Umbilical cord (tissue), 2 donors: ENCODE measurements at places on chromosomes 3 and 15.

GRCh38 chr3:99620077-99620767 is 18.2 kb upstream of the COL8A1 start:
- no peak for DNase-seq

GRCh38 chr3:66620296-66620695 is 119.5 kb upstream of the LRIG1 start:
- no peak for DNase-seq

- no peak for DNase-seq
These were observed 81.1 kb upstream of the VGLL4 start for GRCh38 chr3:11724615-11725339.

DNA sequence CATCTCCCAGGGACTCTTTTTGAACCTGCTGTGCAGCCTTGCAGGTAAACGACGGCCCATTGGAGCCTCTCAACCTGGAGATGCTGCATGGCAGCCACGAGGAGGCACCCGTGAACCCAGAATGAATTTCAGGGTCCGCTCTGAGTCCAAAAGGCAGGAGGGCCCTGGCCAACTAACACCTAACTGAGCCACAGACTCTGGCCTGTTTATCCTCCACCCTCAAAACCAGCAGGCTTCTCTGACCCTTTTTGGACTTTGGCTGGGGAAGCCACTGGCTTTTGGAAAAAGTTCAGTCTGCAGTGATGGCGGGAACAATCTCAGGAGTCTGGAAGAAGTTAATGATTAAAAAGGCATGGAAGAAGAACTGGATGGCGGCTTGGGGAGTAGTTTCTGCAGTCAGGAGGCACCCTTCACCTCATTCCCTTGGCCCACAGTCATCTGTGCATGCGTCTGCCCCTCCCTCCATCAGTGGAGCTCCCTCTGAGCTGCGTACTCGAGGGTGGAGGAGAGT is 4.1 kb downstream of the PXYLP1 start:
- DNase-seq: no peak

- no peak for DNase-seq
These were observed 45.9 kb downstream of the HRH1 start for GRCh38 chr3:11199902-11200845.

DNA sequence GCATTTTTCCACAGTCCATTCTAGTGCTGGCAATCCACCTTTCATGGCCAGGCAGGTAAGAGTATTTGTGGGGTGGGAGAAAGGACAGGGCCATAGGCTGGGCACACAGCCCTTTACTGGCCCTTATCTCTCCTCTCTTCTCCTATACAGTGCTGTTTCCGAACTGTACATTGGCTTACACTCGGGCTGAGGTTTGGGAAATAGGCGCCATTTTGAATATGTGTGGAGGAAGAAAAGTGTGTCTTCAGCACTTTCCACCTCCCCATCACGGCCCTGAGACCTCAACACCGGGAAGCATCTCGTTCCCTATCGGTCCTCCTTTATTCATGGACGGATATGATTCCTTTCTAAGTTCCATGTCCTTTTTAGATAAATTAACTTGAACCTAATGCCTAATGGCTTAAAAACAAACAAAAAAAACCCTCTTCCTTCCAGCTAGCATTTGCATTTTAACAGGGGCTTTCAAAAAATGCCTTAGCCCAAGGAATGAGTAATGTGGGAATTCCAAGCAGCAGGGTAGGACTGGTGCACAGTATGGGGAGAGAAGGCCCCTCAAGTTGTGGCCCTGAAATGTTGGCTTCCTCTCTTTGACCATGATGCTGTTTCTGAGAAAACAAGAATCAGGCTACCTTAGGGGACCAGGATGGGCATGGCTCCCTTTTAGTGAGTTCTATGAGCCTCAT is 24.5 kb downstream of the CD86 start:
- no peak for DNase-seq

DNA sequence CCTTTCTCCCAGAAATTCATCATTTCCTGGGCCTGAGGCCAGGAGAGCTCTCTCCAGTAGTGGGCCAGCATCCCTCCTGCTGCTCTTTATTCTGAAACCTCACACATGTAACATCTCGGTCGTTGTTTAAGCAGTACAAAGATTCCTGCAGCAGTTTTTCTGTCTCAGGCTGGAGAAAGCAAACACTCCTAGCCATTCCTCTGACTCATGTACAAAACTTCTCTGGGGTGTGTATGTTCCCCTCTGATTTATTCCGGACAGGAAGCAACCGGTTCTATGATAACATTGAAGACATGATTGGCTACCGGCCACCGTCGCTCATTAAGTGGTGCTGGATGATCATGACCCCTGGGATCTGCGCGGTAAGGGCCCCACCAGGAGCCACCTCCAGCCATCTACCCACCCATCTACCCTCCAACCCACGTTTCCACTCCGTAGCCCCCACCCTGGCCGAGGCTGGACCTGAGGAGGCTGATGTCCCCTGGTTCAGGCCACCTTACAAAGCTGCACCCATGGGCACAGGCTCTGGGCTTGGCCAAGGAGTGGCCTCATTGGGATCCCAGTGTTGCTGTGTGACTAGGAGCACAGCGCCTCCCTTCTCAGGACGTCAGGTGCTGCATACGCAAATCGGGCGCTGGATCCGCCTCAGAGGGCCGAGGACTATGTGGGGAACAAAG is 58.6 kb upstream of the SLC6A1 start:
- DNase-seq: peak; percentile 61

DNA sequence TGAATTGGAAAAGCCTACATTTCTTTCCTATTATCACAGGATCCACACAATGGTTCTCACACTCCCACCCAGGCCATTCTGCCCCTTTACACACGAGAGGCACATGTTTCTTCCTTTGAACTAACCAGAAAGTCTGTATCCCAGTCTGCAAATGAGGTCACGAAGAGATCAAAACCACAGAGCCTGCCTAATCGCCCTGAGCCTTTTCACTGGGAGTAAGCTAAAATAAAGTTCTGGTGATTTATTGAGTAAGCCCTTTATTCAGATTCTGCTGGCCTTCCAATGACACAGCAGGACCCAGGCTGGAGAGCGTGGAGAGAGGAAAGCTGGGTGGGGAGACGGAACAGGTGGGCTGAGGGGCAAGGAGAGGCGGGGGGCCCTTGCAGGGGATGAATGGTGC is 78.7 kb downstream of the ATP1B3 start:
- peak; percentile 89 for DNase-seq

- DNase-seq: no peak
These were observed 26.4 kb upstream of the APEH start for GRCh38 chr3:49647741-49648140.

GRCh38 chr3:98592345-98592935 is 971 bp downstream of the CPOX start:
- no peak for DNase-seq

DNA sequence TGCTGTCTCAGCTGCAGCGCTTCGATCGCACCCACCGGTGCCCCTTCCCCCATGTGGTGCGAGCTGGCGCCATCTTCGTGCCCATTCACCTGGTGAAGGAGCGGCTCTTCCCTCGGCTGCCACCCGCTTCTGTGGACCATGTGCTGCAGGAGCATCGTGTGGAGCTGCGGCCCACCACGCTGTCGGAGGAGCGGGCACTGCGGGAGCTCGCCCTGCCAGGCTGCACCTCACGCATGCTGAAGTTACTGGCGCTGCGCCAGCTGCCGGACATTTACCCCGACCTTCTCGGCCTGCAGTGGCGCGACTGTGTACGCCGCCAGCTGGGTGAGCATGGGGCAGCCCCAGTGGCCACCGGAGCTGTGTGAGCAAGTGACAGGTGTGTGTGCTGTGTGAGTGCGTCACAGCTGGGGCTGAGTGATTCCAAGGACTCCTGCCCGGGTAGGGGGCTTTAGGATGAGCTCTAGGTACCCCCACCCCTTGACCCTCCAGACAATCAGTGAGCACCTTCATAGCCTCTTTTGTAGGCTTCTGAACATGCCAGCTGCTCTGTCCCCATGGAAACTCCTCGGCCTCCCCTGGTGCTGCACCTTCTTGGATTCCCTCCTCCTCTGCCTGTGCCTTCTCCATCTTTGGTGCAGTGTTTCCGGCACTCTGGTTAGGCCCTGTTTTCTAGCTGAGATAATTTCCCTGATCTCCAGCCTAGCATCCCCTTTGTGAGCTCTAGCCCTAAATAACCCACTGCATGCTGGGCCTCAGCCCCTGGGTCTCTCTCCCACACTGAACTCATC is 7.0 kb downstream of the C15orf39 start:
- no peak for DNase-seq

- DNase-seq: no peak
These were observed 432.7 kb upstream of the ALCAM start for GRCh38 chr3:104933972-104934371.

DNA sequence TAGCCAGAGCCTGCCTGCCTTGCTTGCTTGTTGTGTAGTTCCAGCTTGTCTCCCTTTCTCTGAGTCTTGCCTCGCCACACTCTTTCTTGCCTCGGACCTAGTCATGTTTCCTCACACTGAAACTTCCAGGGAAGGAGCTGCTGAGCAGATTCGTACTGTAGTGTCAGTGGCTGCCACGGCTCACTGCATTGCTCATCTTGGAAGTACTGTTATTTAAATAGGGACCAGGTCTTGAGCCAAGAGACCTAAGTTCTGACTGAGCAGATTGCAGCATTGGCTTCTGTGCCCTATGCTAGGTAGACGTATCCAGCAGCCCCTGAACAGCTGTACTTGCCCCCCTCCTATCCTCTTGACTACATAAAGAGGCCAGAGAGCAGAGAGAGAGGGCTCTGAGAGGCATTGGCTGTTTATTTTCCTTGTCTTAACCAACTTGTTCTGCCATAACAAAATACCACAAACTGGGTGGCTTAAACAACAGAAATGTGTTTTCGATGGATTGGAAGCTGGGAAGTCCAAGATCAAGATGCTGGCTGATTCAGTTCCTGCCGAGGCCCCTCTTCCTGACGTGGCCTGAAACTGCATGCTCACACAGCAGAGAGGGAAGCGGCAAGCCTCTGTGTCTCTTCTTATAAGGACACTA is 5.8 kb upstream of the RARRES1 start:
- DNase-seq: no peak

- DNase-seq: no peak
These were observed 41.9 kb downstream of the MEIS2 start for GRCh38 chr15:37058316-37058985.

GRCh38 chr3:73745526-73746191 is 120.9 kb upstream of the PDZRN3 start:
- no peak for DNase-seq

- no peak for DNase-seq
These were observed 53.7 kb downstream of the NOX5 start for GRCh38 chr15:69068157-69068556.

- no peak for DNase-seq
These were observed 41.6 kb downstream of the NANOGP8 start for GRCh38 chr15:35043373-35044095.

DNA sequence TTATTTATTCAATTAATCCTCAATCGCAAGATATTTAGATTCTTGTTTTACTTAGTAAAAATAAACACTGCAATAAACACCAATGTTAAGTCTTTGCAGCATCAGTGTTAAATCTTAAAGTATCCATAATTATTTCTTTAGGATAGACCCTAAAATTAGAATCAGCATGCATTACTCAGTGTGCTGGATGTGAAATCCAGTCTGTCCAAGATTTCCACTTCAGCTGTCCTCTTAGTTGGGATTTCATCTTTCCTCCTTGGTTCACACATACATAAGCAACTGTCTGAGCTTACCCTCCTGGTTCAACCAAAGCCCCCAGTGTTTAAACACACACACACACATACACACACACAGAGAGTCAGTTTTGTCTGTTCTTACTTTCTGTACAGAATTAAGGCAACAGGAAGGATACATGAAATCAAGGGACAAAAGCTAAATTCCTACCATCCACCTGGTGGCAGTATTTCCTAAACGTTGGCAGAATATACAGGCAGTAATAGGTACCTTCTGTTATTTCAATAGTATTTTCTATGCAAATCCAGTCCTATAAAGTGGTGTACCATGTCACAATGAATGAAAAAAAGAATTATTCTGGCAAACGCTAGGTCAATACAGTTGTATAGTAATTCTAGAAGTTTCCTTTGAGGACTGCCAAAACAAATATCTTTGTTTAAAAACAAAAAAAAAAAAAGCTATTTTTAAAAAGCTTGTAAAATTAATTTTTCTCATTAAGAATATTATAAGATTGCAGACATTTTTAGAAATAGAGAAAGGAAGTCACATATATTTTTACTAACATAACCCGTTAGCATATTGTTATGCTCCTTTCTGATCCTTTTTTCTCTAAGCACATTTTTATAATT is 27.3 kb upstream of the DMXL2 start:
- peak; percentile 82 for DNase-seq

GRCh38 chr3:14791343-14791945 is 27.3 kb upstream of the FGD5 start:
- peak; percentile 59 for DNase-seq

GRCh38 chr3:162770551-162770950 is 1273.9 kb downstream of the OTOL1 start:
- peak; percentile 36 for DNase-seq

DNA sequence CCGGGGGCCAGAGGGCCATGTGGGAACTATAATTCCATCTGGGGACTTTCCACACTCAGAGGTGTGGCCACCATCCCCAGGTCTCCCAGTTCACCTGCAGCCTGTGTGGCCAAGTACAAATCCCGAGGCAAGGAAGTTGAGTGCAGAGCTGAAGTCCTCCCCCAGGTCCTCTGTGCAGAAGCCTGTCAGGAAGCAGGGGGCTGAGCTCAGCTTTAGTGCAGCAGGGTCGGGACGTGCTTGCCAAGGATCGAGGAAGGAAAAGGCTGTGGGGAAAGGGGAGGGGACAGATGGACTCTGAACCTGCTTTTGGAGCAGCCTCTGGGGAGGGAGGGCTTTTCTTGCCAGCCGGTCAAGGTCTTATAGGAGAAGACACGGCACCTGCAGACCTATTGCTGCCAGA is 67.7 kb downstream of the CHRNA7 start:
- no peak for DNase-seq

DNA sequence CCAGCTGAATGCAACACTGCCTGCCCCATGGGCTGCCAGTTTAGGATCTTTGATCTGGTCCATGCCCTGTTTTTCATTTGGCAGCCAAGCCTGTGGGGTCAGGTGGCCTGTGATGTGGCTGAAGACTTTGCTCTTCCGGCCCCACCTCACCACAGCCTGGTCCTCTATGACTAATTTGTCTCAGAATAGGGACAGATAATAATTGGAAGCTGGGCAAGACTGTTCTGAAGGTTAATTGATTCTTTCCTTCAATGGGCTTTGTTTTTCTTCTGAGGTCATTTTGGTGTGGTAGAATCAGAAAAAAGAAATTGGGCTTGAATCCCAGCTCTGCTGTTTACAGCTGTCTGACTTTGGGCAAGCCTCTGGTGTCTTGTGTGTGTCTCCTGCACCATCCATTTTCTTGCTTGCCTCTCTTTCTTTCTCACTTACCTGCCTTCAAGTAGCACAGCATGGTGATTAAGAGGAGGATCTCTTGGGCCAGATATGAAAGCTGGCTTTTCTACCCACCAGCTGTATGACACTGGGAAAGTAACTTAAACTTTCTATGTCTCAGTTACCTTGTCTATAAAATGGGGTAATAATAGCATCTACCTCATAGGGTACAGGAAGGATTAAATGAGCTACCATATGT is 24.2 kb downstream of the ABHD2 start:
- DNase-seq: no peak

GRCh38 chr3:187665764-187666402 is 4.3 kb downstream of the SST start:
- DNase-seq: no peak
